Heart right ventricle (tissue), 16 donors: ENCODE measurements at places on chromosomes 5 and 9. TPM values are rescaled to one million over a fixed set of nuclear protein-coding genes. Genes with fewer than 3 reads are reported as not detected.

Gene FLT4
- polyA plus RNA-seq: 4.5 TPM

Gene PCDHA9
- not detected for polyA plus RNA-seq

GRCh38 chr9:94082553-94082952 is 1.7 kb upstream of the PTPDC1 start:
- H3K27me3 ChIP-seq: no peaks in the 10 kb centered on the region
- H3K36me3 ChIP-seq: peaks cover 2% of the 10 kb centered on the region
- peaks cover 38% of the 10 kb centered on the region for H3K4me1 ChIP-seq
- no peak overlapping the region for H3K4me3 ChIP-seq
- no peak for DNase-seq

DNA sequence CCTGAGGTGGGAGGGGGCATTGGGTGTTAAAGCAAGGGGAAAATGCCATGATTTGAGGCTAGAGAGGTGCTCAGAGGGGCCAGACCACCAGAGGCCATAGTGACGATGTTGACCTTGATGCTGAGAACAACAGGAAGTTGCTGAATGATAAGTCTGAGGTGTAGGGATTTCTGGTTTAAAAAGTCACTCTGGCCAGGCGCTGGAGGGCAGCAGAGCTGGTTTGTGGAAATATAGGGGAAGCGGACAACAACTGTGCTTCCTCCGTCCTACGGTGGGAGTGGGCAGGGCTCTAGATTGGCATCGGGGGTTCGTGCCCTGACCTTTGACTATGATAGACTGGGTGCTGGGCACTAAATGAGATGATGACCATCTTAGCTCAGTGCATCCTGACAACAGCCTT is 44.7 kb downstream of the STOM start:
- no peak overlapping the region for H3K4me3 ChIP-seq
- H3K27ac ChIP-seq: peak overlapping the region; percentile 96
- no peaks in the 10 kb centered on the region for H3K27me3 ChIP-seq
- peaks cover 100% of the 10 kb centered on the region for H3K36me3 ChIP-seq
- no peak for DNase-seq

- no peak overlapping the region for H3K27ac ChIP-seq
- H3K4me3 ChIP-seq: peak overlapping the region; percentile 47
- H3K27me3 ChIP-seq: peaks cover 69% of the 10 kb centered on the region
- H3K4me1 ChIP-seq: peaks cover 5% of the 10 kb centered on the region
- no peaks in the 10 kb centered on the region for H3K36me3 ChIP-seq
Observed at GRCh38 chr5:2739360-2740050, 12.0 kb downstream of the IRX2 start.
